ENCODE measurements at places on chromosomes 11 and 22. TPM values are rescaled to one million over a fixed set of nuclear protein-coding genes. Genes with fewer than 3 reads are reported as not detected.

RIC3 gene
- polyA plus RNA-seq, result not detected

ASPHD2 gene
- 2.5 TPM for polyA plus RNA-seq

MYRF gene
- polyA plus RNA-seq, result 0.33 TPM

A4GALT gene
- 6.7 TPM for polyA plus RNA-seq

BAIAP2L2 gene
- polyA plus RNA-seq, result 1.2 TPM

WNT11 gene
- 0.25 TPM for polyA plus RNA-seq

JAM3 gene
- polyA plus RNA-seq, result 42.3 TPM

OR52E8 gene
- polyA plus RNA-seq, result not detected

APOL4 gene
- 0.23 TPM for polyA plus RNA-seq

TRIM68 gene
- 6.5 TPM for polyA plus RNA-seq

SLC17A6 gene
- polyA plus RNA-seq, result not detected

CCDC73 gene
- polyA plus RNA-seq, result not detected

CDKN1C gene
- polyA plus RNA-seq, result 2.1 TPM

PDGFB gene
- polyA plus RNA-seq, result 0.13 TPM

GRCh38 chr11:65307298-65308229, 7.1 kb upstream of the CDC42EP2 start:
- DNase-seq, result no peak

- DNase-seq, result no peak
Measured at GRCh38 chr11:84089072-84090057, 803.2 kb upstream of the CCDC90B start.

- DNase-seq, result no peak
Measured at GRCh38 chr11:67418476-67419281, 3.2 kb downstream of the CARNS1 start.

GRCh38 chr11:56706486-56706885, 7.6 kb downstream of the OR9G1 start:
- DNase-seq, result no peak

DNA sequence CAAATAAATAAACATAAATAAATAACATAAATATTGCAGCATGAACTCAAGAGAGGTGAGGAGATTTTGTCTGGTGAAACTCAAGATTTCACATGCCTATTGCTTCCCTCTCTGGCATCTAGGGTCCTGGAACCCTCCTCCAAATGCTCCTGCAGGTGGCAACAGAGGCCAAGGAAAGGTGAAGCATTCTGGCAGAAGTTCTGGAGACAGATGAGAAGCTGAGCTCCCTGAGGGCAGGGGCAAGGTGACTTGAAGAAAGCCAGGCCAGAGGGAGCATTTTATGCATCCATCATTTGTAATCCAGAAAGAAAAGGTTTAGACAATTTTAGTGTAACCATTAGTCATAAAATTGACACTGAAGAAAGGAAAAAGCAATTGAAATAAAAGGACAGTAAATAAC, 64.9 kb downstream of the ENDOD1 start:
- DNase-seq, result no peak

DNA sequence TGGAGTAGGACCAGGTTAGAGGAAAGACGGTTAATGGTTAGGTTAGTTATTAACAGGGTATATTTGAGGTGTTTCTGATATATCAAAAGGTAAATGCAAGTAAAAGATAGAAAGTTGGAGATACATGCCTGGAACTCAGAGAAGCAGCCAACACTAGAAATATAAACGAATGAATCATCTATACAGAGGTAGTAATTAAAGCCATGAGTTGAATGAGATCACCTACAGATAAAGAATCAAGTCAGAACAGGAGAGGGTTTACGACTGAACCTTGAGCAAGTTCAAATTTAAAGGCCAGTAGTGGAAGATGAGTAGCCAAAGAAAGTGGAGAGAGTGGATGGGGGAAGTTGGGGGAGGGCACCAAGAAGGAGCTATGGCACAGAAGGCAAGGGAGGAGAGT, 73.9 kb downstream of the SPON1 start:
- no peak for DNase-seq

GRCh38 chr11:123475469-123475868, 45.4 kb downstream of the GRAMD1B start:
- DNase-seq, result no peak

GRCh38 chr11:80466570-80466969, 1025.7 kb upstream of the TENM4 start:
- DNase-seq, result no peak

DNA sequence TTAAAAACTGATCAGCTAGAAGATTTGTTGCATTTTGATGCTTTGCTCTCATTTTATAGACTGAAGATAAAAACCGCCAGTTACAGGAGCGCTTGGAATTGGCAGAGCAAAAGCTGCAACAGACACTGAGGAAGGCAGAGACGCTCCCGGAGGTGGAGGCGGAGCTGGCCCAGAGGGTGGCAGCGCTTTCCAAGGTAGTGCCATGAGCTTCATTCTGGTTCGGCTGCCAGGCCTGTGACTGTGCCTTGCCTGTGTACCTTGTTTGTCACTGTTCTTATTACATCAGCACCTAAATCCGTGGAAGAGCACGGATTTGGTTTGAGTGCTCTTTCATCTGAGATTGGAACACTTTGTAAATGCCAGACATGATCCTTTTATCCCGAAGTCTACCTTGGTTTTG, 61.4 kb downstream of the PPFIA1 start:
- DNase-seq, result no peak

DNA sequence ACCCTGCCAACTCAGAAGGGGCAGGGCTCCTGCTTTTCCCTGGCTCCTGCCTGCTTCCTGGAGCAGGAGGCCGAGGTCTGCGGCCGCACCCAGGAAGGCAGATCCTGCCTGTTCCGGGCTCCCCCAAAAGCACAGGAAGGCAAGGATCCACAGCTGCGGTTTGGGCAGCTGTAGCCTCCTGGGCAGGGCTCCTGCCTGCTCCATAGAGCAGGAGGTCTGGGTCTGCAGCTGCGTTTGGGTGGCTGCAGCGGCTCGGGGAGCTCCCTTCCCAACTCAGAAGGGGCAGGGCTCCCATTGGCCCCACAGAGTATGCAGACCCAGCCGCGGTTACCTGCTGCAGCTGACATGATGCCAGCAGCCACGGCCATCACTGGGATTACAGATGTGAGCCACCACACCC, 5.5 kb downstream of the UPK2 start:
- no peak for DNase-seq

GRCh38 chr11:120622189-120622875, 110.8 kb downstream of the GRIK4 start:
- no peak for DNase-seq

DNA sequence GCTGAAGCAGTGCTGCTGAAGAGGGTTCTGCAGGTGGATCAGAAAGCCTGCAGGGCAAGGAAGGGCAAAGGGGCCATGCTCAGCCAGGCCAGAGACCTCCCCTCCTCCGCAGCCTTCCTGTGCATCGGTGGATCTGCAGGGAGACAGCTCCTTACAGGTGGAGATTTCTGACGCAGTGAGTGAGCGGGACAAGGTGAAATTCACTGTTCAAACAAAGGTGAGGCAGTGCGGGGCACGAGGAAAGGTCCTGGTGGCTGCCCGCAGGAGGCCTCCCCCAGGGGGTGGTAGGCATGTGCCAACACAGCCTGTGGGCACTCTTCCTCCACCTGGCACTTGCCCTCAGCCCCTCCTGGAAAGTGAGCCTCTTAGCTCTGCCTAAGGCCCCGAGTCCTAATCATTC, 8.6 kb downstream of the CFL1 start:
- no peak for DNase-seq

DNA sequence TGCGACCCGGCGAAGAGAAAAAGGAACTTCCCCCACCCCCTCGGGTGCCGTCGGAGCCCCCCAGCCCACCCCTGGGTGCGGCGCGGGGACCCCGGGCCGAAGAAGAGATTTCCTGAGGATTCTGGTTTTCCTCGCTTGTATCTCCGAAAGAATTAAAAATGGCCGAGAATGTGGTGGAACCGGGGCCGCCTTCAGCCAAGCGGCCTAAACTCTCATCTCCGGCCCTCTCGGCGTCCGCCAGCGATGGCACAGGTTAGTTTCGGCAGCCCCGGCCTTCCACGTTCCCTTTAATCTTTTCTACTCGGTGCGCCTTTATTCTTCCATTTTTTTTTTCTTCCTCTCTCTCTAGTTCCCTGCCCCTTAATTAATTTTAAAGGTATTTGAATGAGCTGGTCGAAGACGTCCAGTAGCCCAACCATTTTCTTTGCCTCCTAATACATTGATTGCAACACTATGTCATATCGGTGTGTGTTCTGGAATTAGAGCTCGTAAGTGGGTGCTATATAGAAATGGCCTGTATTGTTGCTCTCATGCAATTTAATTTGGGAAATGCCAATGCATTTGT, 537 bp downstream of the EP300 start:
- no peak for DNase-seq

GRCh38 chr11:112477152-112477551, 216.5 kb upstream of the PLET1 start:
- no peak for DNase-seq

DNA sequence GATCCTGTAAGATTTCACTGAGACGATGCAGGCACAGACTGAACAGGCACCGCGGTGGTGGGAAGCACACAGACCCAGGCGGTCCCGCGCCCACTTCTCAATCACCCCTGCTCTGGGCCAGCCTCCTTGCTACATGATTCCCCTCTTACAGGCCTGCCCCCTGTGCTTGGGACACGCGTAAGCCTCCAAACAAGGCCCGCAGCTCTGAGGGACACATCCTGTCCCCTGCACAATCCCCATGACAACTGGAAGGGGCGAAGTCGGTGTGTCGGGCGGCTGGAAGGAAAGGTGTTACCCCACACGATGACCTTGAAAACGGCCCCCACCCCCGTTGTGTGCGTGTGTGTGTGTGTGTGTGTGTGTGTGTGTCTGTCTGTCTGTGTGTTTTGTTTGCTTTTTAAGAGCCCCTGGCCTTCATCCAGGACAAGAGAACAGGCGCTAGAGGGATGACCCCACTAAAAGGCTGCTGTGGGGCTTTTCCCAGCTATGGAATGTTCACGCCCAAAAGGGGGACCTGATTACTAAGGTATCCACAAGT, 13.1 kb downstream of the CELSR1 start:
- no peak for DNase-seq

DNA sequence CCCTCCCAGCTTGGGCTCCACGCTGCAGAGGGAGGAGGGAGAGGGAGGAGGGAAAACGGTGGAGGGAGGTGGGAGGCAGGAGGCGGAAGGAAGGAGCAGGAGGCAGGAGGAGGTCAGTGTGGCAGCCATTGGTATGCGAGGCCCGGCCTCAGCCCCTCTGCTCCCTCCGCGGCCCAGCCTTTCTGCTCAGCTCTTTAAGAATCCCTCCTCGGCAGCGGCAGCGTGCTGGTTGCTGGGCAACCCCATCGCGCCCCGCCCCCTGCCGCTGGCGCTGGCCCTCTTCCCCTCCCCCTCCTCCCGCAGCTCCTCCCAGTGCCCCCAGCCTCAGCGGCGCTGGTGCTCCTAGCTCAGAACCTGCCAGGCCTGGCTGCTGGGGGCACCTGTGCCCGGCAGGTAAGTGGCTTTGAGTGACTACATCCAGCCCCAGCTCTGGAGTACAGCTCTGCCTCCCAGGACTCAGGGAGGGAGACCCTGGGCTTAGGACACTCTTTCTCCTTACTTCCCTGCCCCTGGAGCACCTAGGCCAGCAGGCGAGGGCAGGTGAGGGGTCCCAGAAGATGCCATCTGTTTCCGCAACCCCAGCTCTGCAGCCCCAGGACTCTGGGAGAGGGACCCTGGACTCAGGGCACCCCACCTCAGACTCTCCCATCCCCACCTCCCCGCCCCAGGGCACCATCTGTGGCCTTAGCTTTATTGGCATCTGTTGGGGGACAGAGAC, 7.2 kb upstream of the FLRT1 start:
- DNase-seq, result no peak

GRCh38 chr11:116792869-116793771, 1.4 kb upstream of the APOA5 start:
- peak; percentile 31 for DNase-seq

GRCh38 chr11:133825666-133826065, 19.6 kb downstream of the SPATA19 start:
- no peak for DNase-seq

DNA sequence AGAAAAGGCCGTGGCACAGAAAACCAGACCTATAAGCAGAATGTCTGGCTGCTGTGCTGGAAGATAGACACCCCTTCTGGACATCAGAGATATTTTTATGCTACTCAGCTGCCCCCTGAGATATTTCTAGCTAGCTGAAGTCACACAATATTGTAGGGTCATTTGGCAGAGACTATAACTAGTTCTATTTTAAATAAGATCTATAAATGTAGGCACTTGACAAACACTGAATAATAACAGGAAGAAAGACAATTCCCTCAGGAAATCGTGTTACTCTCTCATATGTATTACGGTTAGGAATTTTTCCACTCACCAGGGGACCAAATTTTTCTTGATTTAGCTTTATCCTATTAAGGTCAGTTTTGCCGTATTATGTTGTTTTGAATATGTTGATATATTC, 845.4 kb downstream of the OPCML start:
- no peak for DNase-seq

- no peak for DNase-seq
Measured at GRCh38 chr11:102422817-102423712, 29.5 kb downstream of the TMEM123 start.

DNA sequence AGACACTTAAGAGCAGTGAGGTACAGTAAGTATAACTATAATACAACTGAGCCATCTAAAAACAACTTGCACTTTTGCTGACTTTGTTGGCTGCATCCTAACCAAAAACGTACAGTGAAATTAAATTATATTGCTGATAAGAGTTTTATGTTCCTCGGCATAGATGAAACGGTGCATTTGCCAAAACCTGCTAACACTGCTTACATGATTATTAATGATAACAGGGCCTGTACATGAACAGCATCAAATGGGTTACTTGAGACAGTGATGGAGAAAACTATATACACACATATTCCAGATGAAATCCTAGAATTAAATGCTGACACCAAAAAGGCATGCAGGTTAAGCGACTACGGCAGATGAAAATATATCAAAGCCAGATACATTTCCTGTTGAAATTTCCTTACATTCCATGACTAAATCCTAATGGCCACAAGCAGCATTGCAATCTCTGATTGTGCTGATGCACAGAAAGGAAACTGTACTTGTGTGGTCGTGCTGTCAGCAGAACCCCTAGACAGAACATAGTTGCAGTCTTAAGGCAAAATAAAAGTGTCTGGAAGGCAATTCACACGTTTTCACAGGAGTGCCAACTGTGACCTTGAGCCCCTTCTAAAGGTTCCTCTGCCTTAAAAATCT, 143.9 kb downstream of the CADM1 start:
- no peak for DNase-seq

GRCh38 chr11:68309621-68310185, 2.7 kb upstream of the LRP5 start:
- no peak for DNase-seq

- DNase-seq, result no peak
Measured at GRCh38 chr11:128575174-128575960, 12.0 kb downstream of the ETS1 start.

GRCh38 chr11:2348986-2349385, 28.1 kb upstream of the CD81 start:
- DNase-seq, result no peak

All from BJ (cell line).